ENCODE measurements at places on chromosomes 2 and 18. TPM values are rescaled to one million over a fixed set of nuclear protein-coding genes. Genes with fewer than 3 reads are reported as not detected.

The OTOS gene
- not detected for polyA plus RNA-seq

The SCYGR4 gene
- polyA plus RNA-seq, result not detected

The ZNF519 gene
- 1.1 TPM for polyA plus RNA-seq

The KCNIP3 gene
- polyA plus RNA-seq, result 0.79 TPM

The ANKRD62 gene
- polyA plus RNA-seq, result not detected

The ACADL gene
- polyA plus RNA-seq, result 0.64 TPM

The DSG4 gene
- not detected for polyA plus RNA-seq

The SLC39A6 gene
- 54.2 TPM for polyA plus RNA-seq

The ECEL1 gene
- polyA plus RNA-seq, result 20.7 TPM

The SPHKAP gene
- polyA plus RNA-seq, result 0.05 TPM

The LTBP1 gene
- polyA plus RNA-seq, result 6.2 TPM

The SEPTIN2 gene
- 368 TPM for polyA plus RNA-seq

The SKOR2 gene
- polyA plus RNA-seq, result not detected

The EXOC6B gene
- 6.0 TPM for polyA plus RNA-seq

The SMAD4 gene
- 9.0 TPM for polyA plus RNA-seq

The RESP18 gene
- polyA plus RNA-seq, result not detected

The ARHGAP25 gene
- 15.4 TPM for polyA plus RNA-seq

The MAB21L4 gene
- 0.32 TPM for polyA plus RNA-seq

The EDAR gene
- not detected for polyA plus RNA-seq

The TXNL1 gene
- 73.2 TPM for polyA plus RNA-seq

The SOX11 gene
- polyA plus RNA-seq, result not detected

The CDH7 gene
- polyA plus RNA-seq, result under 0.01 TPM

The GCFC2 gene
- 23.1 TPM for polyA plus RNA-seq

The REG1B gene
- 5.1 TPM for polyA plus RNA-seq

The ZRANB3 gene
- polyA plus RNA-seq, result 5.1 TPM

Data from adrenal gland (tissue), 19 donors.